ENCODE measurements at places on chromosomes 1 and 21.

GRCh38 chr21:15823486-15824150, 93.8 kb downstream of the USP25 start:
- DNase-seq, result no peak

DNA sequence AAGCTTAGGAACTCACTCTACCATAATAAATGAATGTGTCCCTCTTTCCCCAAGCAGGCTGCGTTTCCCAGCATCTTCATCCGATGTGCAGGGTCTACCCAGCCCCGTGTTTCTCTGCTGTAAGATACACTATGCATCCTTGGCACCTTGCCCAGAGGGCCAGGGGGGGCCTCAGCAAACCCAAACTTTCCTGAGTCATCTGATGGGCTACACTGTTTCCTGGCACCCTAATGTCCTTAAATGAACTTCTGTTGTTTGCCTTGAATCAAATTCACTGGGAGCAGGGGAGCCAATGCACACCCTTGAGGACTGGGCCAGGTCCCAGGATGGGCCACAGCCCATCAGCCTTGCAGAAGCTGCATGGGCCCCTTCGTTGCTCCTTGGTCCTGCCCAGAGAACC, 145.5 kb downstream of the IGSF21 start:
- DNase-seq, result no peak

- DNase-seq, result no peak
Observed at GRCh38 chr1:98458511-98459485, 202.7 kb upstream of the SNX7 start.

DNA sequence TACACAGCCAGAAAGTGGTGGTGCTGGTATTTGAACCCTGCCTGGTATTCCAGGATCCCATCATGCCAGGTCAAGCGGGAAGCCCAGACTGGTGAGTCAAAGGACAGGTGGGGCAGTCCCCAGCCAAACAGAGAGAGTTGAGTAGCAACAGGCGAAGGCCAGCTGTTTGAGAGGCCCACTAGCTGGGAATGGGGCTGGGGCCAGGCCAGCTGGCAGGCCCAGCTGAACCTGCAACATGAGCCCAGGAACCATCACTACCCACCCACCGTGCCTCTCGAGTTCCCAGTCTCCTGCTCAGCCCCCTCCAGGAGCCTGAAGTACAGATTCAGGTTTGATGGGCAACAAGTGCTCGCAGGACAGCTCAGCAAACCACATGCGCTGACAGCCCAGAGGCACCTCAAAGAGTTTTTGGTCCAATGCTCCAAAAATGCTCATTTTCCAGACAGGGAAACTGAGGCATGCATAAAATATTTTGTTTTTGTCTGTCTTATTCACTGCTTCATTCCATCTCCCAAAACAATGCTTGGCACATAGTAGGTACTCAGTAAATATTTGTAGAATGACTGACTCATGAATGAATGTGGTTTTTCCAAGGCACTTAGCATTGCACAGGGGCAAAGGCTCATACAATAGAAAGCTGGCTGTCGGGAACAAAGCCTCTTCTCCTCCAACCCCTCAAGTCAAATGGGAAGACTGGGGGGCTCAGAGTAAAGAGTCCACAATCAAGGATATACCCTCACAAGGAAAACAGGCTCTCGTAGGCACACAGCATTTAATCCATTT, 42.5 kb upstream of the CLIC4 start:
- no peak for DNase-seq

GRCh38 chr1:233599542-233600073, 14.3 kb upstream of the KCNK1 start:
- no peak for DNase-seq

- no peak for DNase-seq
Observed at GRCh38 chr1:4149281-4149680, 249.2 kb upstream of the C1orf174 start.

DNA sequence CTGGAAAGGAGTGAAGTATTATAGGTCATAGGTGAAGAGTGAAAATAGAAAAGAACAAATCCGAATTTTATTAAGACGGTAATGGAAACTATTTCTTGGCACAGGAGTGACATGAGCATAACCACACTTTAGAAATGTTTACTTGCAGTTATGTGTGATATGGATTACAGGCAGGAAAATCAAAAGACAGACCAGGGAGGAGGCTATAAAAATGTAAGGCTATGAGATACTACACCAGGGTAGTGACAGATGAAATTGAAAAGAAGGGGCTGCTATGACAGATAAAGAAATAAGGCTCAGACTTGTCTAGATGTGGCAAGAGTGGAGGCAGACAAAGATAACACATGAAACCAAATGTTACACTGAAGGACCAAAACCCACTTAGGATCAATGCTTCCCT, 31.7 kb downstream of the GPATCH2 start:
- DNase-seq, result no peak

DNA sequence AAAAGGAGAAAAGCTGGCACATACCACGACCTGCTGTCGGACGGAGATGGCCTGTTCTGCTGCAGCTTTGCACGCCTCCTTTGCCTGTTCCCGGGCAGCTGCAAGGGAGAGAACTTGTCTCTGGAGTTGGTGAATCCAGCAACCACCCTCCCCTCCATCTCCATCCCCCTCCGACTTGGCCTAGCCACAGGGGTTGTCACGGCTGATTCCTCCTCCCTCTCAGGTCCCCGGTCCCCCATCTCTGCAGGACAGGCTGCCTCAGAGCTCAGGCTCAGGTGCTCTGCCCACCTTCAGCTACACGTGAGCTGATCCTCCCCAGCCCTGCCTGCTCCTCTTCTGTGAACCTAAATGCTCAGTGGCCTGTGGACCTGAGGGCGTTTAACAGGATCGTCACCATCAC, 11.1 kb upstream of the SRM start:
- DNase-seq, result no peak
